ENCODE measurements at places on chromosomes 1 and 21. TPM values are rescaled to one million over a fixed set of nuclear protein-coding genes. Genes with fewer than 3 reads are reported as not detected.
A peak's percentile ranks its signal among the peaks of the same experiment; 100 is the strongest.

GRCh38 chr1:20195462-20195780, 9.1 kb upstream of the PLA2G2C start:
- no peak for DNase-seq
- peaks cover 48% of the 10 kb centered on the region for H3K4me1 ChIP-seq
- no peak overlapping the region for H3K4me3 ChIP-seq
- peaks cover 9% of the 10 kb centered on the region for H3K36me3 ChIP-seq
- no peaks in the 10 kb centered on the region for H3K27me3 ChIP-seq

DNA sequence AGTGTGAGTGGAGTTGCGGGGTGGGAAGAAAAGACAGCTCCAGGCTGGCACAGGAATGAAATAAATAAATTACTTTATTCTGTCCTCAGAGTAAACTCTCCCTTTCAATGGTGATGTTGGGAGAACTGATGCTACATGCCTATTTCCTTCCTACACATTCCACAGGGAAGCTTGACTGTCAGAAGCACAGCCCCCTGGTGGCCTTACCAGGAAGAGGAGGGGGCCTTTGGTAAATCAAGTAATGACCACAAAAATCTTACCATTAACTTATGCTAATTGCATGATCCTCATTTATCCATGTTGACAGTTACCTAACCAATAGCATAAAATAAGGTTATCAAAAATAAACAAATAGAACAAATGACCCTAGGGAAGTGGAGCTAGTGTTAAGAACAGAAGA, 605.0 kb upstream of the PKN2 start:
- H3K4me3 ChIP-seq: no peak overlapping the region
- DNase-seq: no peak
- H3K36me3 ChIP-seq: no peaks in the 10 kb centered on the region
- H3K4me1 ChIP-seq: no peaks in the 10 kb centered on the region
- no peaks in the 10 kb centered on the region for H3K27me3 ChIP-seq

DNA sequence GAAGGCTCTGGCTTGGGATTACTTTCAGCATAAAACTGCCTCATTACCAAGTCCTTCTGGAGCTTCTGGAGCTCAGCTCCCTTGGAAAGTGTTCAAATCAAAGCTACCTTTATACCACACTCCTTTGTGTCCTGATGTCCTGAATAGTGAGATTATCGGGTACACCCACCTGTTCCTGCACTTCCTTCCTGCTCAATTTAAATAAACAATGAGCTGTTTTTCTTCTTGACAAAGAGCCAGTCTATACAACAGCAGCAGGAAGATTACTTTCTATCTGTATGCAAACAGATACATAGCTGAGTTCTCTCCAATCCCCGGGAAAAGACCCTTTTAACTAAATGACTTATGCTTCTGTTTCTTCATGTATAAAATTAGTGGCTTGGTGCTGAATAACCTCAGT, 258.0 kb upstream of the FMN2 start:
- no peak overlapping the region for H3K4me3 ChIP-seq
- DNase-seq: no peak
- H3K4me1 ChIP-seq: no peaks in the 10 kb centered on the region
- H3K36me3 ChIP-seq: no peaks in the 10 kb centered on the region
- no peak overlapping the region for H3K27ac ChIP-seq

The S100A2 gene
- total RNA-seq: 0.34 TPM

DNA sequence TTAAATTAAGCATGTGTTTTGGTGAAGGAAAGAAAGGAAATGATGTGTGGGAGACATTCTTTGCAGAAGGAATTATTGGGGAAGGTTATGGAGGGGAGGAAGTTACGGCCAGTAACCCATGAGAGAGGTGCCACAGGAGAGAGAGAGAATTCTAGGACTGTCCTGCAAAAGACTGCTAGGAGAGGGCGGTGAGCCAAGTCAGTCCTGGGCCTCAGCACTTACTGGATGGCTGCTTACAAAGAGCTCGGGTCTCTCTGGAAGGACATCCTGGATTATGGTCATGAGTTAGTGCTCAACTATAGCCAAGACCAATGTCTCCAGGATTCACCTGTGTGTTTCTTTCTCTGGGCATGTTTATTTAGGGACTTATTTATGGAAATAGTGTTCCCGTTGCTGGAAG, 74.4 kb upstream of the HSD17B7 start:
- no peak for DNase-seq
- no peaks in the 10 kb centered on the region for H3K27me3 ChIP-seq
- no peaks in the 10 kb centered on the region for H3K36me3 ChIP-seq
- H3K4me3 ChIP-seq: no peak overlapping the region
- peak overlapping the region; percentile 44 for H3K27ac ChIP-seq

Data from esophagus muscularis mucosa (tissue), 4 donors.